ENCODE measurements at places on chromosomes 2 and 18.

GRCh38 chr18:56326336-56327072 lies 311.9 kb downstream of the TXNL1 start:
- no peak for DNase-seq

DNA sequence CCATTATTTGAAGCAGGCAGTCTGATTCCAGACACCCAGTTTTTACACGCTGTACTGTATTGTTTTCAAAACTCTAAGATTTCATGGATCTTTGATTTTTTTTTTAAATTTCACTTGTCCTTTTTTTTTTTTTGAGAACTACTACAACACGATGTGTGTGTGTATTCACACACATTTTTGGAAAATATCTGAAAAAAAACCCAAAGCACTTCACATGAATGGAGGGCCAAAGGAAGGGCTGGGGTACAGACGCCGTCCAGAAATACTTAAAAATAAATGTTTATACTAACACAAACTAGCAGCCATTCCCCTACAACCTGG lies 314 bp upstream of the SSB start:
- DNase-seq: no peak

- DNase-seq: no peak
Measured at GRCh38 chr2:84846741-84847142, 34.1 kb downstream of the TRABD2A start.

GRCh38 chr2:122858075-122858702 lies 1102.7 kb downstream of the TSN start:
- no peak for DNase-seq

- no peak for DNase-seq
Measured at GRCh38 chr2:71799013-71799575, 345.7 kb downstream of the DYSF start.

- no peak for DNase-seq
Measured at GRCh38 chr2:122009561-122009960, 254.1 kb downstream of the TSN start.

GRCh38 chr2:142914507-142915313 lies 37.2 kb downstream of the KYNU start:
- no peak for DNase-seq

DNA sequence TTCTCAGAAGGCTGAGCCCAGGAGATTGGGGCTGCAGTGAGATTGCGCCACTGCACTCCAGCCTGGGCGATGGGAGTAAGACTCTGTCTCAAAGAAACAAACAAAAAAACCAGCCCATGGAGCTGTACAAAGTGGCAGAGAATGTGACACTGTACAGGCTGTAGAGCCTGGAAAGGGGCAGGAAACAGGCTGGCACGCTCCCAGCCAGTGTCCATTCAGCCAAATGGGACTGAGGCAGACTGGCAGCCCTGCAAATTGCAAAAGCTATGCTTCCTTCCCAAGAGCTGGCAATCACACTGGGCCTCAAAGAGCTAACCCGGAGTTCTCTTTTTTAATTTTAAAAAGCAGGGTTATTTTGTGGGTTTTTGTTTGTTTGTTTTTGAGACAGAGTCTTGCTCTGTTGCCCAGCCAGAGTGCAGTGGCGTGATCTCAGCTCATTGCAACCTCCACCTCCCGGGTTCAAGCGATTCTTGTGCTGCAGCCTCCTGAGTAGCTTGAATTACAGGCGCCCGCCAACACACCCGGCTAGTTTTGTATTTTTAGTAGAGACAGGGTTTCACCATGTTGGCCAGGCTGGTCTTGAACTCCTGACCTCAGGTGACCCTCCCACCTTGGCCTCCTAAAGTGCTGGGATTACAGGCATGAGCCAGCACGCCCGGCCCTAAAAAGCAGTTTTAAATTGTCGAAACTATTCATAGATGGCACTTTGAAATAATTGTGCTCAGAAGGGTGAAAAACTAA lies 42.8 kb downstream of the SCRN3 start:
- no peak for DNase-seq
